ENCODE measurements at places on chromosomes 16 and 17.

DNA sequence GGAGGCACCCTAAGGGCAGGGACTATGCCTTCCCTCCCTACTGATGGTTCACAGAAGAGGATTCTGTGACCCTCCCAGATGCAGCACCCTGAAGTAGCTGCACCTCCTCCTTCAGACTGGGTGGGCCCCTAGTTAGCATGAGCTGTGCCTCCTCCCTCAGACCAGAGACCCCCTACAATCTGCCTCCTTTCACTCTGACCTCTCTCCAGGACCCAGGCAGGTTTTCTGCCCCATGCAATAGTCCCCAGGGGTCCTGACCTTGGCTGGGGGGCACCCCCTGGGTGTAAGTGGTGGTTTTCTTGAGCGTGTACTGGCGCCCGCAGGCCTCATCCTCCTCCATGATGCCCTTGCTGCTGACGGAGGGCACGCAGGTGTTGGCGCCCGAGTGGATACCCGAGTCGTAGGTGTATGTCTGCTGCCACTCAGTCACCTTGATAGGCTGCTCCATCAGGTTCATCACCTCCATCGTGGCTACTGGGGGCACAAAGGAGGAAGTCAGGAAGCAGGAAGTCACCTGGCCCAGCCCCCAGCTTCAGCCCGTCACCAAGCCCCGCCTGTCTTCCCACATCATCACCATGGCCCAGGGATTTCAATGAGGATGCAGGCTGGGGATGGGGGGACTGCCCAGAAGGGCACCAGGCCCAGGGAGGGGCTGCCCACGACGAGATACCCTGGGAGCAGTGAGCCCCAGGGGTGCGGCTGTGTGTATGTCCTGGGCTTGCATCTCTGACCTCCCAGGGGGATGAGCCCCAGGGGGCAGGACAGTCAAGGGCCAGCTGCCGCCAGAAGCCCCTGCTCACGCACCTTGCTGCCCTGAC, 14.9 kb downstream of the JUP start:
- DNase-seq: no peak

DNA sequence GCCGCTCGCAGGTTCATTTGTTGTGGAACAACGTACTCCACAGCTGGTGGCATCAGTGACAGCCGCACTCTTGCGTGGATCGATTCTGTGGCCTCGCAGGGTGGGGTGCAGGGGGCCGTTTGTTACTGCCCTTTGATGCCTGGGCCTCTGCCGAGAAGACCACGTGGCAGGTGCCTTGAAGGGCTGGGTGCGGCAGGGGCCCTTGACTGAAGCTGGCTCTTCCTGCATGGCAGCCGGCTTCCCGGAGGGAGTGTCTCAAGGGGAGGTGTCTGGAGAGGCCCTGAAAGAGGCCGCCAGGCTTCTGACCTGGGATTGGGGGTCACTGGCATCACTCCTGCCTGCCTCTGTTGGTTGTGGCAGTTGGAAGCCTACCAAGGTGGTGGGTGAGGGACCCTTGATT, 43.8 kb downstream of the TBCD start:
- DNase-seq: no peak

GRCh38 chr16:13997933-13998332, 73.2 kb upstream of the MRTFB start:
- no peak for DNase-seq

- no peak for DNase-seq
These were observed 10.2 kb downstream of the CRYBA1 start for GRCh38 chr17:29256735-29257466.

DNA sequence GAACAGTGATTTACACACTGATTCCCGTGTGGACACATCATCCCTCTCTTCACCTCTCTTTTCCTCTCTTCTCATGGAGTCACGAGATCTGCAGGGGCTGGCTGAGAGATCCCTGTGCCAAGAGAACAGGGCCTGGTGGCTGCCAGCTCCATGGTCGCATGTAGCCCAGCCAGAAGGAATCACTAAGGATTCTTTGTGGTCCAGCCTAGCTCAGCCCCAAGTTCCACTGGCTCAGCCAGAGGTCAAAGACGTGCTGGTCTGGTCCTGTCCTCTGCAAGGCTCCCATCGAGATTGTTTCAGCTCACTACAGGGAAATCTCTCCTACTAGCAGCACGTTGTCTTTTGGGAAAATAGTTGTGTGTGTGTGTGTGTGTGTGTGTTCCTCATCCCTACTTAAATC, 66.4 kb downstream of the NDEL1 start:
- no peak for DNase-seq

- no peak for DNase-seq
These were observed 31.5 kb downstream of the WSCD1 start for GRCh38 chr17:6101706-6102105.
